ENCODE measurements at places on chromosomes 1 and 21.

DNA sequence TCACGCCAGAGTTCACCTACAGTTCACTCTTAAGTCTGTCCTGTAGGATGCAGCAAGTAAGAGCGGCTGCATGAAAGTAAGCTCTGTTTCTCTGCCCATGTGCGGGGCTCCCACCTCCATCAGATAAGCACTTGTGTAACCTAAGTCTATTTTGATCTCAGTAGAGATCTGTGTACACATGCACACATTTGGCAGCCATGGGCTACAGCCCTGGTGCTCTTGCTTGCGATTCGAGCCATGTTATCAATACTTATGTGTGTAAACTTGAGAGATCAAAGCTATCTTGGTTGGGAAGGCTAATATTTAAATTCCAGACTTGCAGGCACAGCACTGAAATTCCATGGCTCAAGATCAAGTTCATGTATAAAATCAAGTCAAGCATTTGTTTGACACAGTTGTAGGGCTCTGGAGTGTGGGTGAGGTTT lies 244.7 kb upstream of the FGGY start:
- no peak for DNase-seq

- DNase-seq, result peak; percentile 43
These were observed 344.6 kb downstream of the RYR2 start for GRCh38 chr1:237386362-237387143.

- DNase-seq, result no peak
These were observed 62.7 kb downstream of the ZNF684 start for GRCh38 chr1:40594187-40594531.

DNA sequence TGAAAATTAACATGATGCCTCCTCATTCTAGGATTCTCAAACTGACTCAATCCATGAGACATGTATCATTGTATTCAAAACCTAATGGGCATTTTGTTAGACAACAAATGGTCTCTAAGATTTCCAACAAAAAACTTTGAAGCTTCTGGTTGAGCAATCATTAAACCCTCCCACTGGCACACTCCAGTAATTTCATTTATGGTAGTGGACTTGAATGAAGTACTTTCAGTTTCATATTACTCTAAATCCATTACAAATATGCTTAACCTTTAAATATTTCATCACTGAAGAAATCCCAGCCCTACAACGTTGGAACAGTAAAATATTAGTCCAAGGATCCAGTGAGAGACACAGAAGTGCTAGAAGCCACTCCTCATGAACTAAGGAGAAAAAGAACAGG lies 43.5 kb downstream of the GBP6 start:
- DNase-seq, result peak; percentile 49

GRCh38 chr1:219670426-219671149 lies 57.7 kb upstream of the ZC3H11B start:
- no peak for DNase-seq

- no peak for DNase-seq
These were observed 81.1 kb upstream of the ST6GALNAC5 start for GRCh38 chr1:76786222-76786621.

GRCh38 chr1:46595127-46595526 lies 8.9 kb downstream of the MKNK1 start:
- DNase-seq, result peak; percentile 30

- no peak for DNase-seq
These were observed 74.3 kb upstream of the FAM3B start for GRCh38 chr21:41242238-41242829.

DNA sequence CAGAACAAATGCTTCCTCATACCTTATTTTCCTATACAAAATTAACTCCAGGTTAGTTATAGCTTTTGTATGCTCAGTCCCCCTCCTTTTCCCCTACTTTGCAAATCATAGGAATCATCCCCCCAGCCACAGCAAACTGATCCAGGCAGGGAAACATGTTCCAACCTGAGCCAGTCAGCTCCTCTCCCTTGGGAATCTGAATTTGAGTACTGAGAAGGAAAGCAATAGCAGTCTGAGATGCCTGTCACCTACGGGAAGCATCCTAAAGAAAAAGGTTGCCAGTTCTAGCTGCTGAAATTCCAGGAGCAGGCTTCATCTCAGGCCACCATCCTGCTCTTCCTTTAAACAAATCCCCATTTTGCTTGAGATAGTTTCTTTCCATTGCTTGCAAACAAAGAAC lies 6.9 kb downstream of the ADSS2 start:
- DNase-seq, result peak; percentile 36

GRCh38 chr1:115781851-115782250 lies 13.3 kb upstream of the CASQ2 start:
- DNase-seq, result no peak

Measured in fibroblast of mammary gland (primary cell).